ENCODE measurements at places on chromosomes 7 and 10.

- DNase-seq: no peak
Measured at GRCh38 chr10:123309731-123310130, 155.5 kb downstream of the BUB3 start.

DNA sequence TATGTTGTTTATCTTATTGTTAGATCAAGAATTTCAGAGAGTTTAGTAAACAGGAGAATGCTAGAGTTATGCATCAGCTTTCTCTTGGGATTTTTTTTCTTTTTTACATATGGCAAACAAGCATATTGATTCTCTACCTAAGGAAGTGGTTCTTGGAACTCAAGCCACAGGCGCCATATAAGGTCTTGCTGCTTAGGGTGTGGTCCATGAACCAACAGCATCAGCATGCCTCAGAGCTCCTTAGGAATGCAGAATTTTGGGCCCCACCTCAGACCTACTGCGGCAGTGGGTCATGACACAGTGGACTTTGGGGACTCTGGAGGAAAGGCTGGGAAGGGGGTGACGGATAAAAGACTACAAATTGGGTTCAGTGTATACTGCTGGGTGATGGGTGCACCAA is 230.8 kb downstream of the SKAP2 start:
- no peak for DNase-seq

- DNase-seq: no peak
Measured at GRCh38 chr10:117550076-117550475, 7.5 kb downstream of the EMX2 start.

DNA sequence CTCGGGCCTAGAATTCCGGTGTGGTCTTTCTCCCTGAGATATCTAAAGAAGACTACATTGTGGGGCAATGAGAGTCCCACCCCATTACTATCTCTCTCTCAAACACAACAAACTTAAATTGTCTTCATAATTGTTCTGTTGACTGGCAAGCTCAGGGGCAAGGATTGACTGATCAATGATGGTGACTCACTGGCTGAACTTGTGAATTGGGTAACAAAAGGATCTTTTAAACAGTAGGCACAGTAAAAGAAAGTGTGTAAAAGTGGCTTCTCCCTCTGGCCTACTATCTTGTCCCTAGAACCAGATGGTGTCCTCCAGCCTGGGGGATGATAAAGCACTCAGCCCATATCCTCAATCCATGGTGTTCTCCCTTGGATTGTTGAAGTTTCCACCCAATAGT is 63.1 kb upstream of the RAPGEF5 start:
- DNase-seq: no peak

DNA sequence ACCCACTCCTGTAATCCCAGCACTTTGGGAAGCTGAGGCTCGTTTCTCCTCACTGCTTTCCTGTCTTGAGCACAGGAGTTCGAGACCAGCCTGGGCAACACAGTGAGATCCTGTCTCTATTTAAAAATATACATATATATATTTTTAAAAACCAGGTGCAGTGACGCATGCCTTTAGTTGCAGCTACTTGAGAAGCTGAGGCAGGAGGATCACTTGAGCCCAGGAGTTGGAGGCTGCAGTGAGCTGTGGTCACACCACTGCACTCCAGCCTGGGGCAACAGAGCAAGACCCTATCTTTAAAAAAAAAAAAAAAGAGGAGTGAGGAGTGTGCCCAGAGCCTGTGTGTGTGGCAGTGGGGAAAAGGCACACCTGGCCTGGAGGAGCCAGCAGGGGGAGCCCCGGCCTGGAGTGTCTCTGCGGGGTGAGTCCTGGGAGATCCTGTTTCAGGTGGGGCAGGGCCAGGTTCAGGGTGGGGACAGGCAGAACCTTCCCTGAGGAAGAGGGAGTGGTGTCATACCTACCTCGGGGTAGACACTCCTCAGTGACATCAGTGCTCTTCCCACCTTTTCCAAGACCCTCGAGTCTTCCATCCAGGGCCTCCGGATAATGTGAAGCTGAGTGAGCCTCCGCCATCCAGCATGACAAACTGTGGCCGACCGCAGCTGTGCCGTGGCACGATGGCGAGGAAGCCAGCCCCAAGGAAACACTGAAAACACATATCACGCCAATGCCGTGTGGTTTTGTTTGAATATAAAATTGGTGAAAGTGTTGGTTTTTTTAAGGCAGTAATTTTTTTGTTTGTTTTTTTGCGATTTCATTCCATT is 9.0 kb upstream of the ARPC1B start:
- peak; percentile 46 for DNase-seq

GRCh38 chr7:151813997-151814396 is 62.9 kb downstream of the PRKAG2 start:
- no peak for DNase-seq

GRCh38 chr7:44244282-44244681 is 43.5 kb downstream of the YKT6 start:
- DNase-seq: no peak

DNA sequence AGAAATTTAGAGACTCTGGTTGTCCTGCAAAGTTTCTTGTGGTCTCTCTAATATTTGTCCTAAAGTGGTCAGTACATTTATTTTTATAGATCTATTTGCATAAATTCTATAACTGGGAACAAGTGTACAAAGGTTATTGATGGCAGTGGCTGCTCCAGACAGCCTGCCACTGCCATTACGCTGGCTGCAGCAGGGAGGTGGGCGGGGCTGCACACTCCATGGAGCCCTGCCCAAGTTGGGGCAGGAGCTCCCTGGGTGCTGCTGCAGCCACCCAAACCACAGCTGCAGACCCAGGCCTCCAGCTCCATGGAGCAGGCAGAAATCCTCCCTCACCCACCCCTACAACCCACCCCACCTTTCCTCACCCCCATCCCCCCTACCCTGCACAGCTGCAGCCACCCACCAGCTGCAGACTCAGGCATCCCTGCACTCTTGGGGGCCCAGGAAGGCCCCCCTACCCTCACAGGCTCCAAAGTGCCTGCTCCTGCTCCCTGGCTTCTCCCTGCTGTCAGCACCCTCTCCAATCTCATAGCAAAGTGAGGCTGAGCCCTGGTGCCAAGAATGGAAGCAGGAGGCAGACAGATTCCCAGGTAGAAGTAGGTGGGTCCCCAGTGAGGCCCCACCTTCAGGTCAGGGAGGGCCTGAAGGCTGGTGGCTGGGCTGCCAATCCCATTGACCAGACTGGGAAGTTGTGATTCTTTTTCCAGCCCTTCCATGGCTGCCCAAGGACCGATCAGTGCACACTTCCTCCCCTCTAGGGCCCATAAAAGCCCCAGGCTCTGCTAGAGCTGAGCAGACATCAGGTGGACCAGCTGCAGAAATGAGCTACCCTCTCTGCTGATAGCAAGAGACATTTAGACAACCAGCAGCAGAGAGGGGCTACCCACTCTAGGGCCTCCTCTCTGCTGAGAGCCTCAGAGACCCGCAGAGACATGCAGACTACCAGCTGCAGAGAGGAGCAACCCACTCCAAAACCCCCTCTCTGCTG is 4.8 kb upstream of the CYP3A43 start:
- no peak for DNase-seq

- DNase-seq: no peak
Measured at GRCh38 chr10:84416245-84416555, 87.8 kb downstream of the CCSER2 start.

- DNase-seq: no peak
Measured at GRCh38 chr10:21021843-21022594, 124.9 kb upstream of the NEBL start.

GRCh38 chr7:151113344-151114150 is 27.3 kb downstream of the AGAP3 start:
- DNase-seq: no peak

DNA sequence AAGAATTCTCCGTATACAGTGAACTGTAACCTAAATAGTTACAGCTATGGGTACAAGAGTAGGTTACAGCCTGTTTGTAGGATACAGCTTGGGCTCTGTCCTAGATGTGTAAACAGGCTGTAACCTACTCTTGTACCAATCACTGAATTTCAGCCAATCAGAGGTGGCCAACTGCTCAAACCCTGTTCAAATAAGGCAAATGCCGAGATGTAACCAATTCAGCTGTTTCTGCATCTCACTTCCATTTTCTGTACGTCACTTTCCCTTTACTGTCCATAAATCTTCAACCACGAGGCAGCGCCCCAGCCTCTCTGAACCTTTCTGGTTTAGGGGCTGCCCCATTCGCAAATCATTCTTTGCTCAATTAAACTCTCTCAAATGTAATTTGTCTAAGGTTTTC is 8.3 kb upstream of the MMP21 start:
- no peak for DNase-seq

DNA sequence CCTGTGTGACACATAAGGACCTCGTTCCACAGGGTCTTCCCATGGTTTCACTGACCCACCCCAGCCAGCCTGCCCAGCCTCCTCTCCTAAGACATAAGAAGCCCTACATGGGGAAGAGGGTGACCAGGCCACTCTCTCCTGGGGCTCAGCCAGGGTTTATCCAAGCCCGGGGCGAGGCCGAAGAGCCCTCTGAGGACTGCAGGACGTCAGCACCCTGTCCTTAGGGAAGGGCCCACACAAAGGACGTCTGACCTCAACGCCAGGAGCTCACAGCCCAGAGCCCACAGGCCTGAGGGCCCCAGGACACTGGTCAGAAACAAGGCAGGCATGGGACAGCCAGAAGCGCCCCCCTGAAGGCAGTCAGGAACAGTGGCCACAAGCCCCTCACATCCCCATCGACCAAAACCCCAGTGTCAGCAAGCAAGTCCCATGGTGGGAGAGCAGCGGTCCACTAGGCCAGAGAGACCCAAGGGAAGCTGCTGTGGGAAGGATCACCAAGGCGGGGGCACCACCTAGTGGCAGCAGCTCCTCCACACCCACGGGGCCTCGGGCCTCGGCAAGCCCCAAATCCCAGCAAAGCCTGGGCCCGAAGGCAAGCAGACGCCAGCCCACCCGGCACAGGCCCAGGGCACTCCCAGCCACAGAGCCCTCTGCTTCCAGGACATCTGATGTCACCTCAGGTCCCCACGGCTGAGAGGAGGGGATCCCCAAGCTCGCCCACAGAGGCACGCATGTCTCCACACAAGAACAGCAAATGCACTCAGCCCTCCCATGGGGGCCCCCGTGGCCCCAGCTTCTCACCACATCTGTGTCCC is 23.4 kb downstream of the MAD1L1 start:
- peak; percentile 14 for DNase-seq

DNA sequence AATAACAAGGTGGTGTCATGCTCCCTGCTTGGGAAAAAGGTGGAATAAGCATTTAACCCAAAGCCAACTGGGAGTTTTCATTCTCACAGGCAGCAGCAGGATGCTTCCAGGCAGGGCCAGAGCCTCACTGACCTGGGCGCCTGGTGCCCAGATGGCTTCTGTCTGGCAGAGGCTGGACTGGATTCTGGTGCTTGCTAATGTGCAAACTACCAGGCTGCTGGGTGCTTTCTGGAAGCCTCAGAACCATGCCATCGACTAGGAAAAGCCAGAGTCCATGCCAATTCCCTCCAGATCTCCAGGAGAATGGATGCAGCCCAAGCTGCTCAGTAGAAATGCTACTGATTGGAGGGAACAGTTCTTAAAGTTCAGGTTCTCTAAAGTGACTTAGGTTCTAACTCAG is 36.2 kb downstream of the VIPR2 start:
- no peak for DNase-seq

DNA sequence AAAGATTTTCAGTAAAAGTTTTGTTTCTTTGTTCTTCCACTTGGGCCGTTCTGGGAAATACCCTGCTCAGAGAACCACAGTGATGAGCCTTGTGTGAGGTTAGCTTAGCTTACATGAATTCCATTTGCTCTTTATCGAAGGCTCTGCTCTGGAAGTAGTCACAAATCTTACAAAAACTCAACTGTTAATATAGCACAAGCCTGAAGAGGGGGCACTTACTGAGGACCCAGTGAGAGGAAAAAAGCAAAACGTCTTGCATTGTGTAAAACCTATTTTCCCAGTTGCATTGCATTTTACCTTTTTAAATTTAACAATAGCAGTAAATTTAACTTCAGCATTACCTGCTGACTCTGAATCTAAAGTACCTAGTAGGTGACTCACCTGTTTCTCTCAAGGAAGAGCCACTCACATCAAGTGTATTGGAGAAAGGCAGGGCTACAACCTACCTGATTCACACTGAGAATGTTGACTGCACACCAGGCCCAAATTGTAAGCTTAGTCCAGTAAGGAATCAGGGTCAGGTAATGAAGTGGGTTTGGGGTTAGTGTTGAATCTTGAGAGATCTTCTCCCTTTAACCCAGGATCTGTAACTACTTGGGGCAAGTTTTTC is 42.3 kb downstream of the PPP1R17 start:
- no peak for DNase-seq

GRCh38 chr7:45714521-45714820 is 140.3 kb downstream of the ADCY1 start:
- no peak for DNase-seq

DNA sequence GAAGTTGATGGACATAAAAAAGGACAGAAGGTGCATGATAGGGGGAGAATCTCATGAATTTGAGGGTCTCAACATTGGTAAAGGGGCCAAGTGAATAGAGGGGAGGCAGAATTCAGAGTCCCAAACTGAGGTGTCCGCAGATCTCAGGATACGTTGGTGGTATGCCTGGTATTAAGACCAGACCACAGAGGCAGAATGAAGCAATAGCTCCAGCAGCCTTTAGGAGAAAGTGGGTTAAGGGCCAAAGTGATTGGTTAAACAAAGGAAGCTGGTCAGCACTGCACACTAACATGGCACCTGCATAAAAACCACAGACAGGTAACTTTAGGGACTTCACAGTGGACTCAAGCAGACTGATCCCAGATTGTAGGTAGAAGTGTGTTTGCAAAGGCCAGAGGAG is 37.5 kb downstream of the MEST start:
- no peak for DNase-seq

GRCh38 chr7:75995052-75995471 is 667 bp upstream of the TMEM120A start:
- DNase-seq: no peak

- DNase-seq: no peak
Measured at GRCh38 chr10:58023341-58024073, 244.2 kb downstream of the IPMK start.

DNA sequence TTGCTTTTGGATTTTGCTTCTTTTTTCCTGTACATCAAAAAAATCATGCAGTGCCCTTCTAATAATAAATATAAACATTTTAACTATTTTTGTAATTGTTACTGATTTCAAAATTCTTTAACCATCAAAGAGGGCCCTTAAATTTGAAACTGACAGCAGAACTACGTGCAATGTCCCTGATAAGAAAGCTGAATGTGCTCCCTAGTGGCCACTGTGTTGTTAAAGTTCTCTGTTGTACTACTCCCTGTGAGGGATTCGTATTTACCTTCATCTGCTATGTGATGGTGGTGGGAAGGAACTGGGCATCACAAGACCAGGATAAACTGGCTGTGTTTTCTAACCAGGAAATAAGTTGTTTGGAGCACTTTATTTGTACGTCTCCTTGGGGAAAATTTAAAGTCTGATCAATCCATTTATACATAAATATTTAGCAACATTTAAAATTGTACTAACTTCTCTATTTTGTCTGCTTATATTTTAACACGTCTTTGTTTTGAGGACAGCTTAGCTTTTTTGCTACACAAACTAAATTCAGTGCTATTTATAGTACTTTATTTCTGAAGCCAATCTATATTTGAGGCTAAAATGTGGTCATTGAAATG is 322.4 kb downstream of the HGF start:
- no peak for DNase-seq

DNA sequence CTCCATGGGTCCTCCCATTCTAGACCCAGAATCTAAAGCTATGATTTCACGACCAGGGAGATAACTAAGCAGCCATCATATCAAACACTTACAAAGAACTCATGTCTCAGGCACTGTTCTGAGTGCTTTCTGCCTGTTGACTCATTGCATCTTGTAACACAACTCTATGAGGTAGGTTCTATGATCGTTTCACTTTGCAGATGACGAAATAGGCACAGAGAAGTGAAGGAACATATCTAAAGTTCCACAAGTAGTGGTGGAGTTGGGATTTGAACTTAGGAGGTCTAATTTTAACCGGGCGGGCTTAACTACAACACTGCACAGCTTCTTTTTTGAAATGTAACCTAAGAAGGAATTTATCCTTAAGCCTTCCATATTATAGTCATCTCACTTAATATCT is 2.9 kb downstream of the RBP4 start:
- DNase-seq: no peak

All from stimulated activated CD8-positive, alpha-beta memory T cell treated with anti-CD3 and anti-CD28 coated beads, Interleukin-12 subunit alpha, Interleukin-12 subunit beta, amount 100 ng/mL, for 4 hours (primary cell).